M059J (cell line): ENCODE measurements at places on chromosomes 13 and 19.

- peak; percentile 87 for DNase-seq
These were observed 19.7 kb downstream of the MED26 start for GRCh38 chr19:16608290-16608739.

DNA sequence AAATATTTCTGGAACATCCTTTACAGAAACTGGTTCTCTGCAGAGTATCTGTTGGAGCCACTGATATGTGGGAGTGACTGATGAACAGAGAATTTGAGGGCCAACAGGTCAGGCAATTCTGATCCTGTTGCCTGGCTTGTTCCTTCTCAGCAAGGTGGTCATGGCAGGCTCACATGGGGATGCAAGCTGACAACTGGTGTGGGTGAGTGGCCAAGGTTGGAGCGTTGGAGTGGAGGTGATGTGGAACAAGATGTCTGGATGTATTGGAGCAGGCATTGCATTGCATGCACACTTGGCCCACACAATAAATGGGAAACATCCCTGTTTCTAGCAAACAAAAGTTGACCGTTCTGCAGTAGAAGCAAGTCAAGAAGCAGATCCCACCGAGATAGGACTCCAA, 380.7 kb downstream of the ZNF536 start:
- no peak for DNase-seq

DNA sequence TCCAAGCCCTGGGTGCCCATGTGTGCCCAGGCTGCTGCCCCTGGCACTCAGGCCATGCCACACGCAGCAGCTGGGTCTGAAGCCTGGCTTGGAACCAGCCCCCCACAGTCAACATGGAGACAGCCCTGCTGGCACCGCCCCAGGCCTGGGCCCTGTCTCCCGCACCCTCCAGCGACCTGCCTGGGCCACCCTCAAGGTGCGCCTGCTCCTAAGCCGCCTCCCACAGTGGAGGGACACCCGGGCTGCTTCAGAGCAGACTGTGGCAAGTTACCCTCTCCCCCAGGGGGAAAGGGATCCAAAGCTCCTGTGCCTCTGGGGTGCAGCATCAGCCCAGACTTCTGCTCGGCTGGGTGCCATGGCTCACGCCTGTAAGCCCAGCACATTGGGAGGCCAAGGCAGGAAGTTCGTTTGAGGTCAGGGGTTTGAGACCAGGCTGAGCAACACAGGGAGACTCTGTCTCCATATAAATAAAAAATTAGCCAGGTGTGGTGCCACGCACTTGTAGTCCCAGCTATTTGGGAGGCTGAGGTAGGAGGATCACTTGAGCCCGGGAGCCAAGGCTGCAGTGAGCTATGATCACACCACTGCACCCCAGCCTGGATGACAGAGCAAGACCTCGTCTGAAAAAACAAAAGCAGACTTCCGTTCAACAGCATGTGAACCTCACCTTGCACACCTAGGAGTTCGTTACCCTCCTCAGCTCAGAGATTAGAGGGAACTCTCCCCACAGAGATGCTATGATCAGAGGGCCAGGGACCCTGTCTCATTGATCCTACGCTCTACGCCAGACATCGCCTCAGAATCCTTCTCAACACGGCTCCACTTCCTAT, 15.6 kb downstream of the ELL start:
- no peak for DNase-seq

- DNase-seq, result no peak
These were observed 168.3 kb upstream of the GPC6 start for GRCh38 chr13:93058301-93058700.

DNA sequence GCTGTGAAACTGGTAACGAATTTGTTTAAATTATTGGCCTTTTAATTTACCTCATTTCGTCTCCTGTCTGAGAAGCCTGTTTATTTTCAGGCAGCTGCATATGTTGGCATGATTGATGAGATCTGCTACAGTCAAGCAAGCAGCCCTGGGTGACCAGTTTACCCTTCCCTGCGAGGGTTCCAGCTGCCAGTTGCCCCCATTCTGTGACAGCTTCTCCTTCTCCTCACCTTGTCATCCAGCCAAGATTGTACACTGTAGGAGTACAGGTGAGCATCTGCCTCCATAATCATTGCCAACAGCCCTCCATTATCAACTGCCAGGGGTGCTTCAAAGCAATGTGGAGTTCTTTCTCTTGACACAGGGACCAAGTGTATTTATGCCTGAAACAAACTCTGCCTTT, 1979.9 kb upstream of the PRR20A start:
- no peak for DNase-seq

GRCh38 chr13:112756967-112757758, 67.3 kb downstream of the ATP11A start:
- no peak for DNase-seq

- DNase-seq, result peak; percentile 56
These were observed 9.5 kb upstream of the MBNL2 start for GRCh38 chr13:97212601-97213040.

GRCh38 chr19:19461306-19461670, 54.1 kb downstream of the TSSK6 start:
- DNase-seq, result no peak

- DNase-seq, result peak; percentile 88
These were observed 799 bp upstream of the USPL1 start for GRCh38 chr13:30616927-30617314.

- DNase-seq, result no peak
These were observed 269.5 kb upstream of the PCDH20 start for GRCh38 chr13:61684976-61685681.

DNA sequence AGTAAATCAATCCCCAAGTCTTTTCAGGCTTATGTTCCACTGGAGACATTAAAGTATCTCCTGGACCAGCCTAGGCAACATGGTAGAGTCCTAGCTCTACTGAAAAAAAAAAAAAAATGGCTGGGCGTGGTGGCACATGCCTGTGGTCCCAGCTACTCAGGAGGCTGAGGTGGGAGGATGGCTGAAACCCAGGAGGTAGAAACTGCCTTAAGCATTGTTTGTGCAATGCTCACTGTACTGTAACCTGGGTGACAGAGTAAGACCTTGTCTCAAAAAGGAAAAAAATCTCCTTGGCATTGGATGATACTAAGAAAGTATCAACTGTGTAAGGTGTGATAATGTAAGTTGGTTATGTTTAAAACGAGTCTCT, 8.8 kb downstream of the KLK8 start:
- DNase-seq, result no peak

GRCh38 chr13:36954542-36954941, 34.5 kb upstream of the SMAD9 start:
- DNase-seq, result no peak

DNA sequence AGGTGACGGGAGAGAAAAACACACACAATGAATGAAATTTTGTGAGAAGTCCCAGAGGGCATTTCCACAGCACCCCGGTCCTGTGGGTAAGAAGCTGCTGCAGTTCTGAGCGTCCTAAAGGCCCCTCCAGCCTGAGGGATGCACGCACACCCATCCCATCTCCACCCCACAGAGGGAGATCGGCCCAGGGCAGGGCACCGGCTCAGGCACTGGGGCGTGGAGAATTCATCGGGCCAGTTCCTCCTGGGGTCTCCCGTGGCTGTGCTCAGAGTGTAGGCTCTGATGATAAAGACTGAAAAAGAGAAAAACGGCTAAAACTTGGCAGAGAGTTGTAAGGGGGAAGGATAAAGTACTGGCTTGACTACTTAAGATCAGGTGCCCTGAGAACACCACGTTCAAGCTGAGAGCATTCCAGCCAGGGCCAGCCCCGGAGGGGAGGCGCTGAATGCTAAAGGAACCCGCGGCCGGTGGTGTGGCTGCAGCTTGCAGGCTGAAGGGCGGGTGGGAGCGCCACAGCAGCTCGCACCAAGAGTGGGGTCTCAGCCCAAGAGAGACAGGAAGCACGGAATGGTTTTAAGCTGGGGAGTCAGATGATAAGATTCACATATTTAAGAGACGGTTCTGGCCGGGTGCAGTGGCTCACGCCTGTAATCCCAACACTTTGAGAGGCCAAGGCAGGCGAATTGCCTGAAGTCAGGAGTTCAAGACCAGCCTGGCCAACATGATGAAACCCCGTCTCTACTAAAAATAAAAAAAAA, 121.9 kb upstream of the SPACA7 start:
- DNase-seq, result no peak

GRCh38 chr13:66958611-66959010, 271.5 kb downstream of the PCDH9 start:
- DNase-seq, result no peak

DNA sequence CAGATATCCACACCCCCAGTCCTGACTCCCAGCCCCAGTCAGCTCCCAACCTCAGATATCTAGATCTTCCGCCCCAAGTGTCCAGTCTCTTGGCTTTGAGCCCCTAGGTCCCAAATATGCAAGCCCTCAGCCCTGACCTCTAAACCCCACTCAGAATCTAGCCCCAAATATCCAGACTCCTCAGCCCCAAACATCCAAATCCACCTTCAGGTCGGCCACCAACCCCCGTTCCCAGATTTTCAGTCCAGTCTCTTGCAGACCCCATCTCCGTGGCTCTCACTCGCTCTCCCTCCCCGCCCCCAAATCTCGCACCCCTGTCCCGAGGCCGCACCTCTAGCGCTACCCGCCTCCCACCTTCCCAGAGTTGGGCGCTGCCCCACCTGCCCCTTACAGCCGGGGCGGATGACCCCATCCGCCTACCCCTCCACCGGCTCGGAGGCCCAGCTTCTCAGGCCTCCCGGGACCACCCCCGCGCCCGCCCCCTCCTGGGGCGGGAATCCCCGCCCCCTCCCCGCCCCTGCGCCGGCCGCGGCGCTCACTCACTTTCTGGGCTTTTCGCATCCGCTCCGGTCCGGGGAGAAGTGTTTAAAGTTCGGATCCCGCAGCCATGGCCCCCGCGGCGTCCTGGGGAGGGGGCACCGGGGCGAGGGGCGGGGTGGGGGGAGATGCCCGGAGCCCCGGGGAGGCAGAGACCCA, 604 bp downstream of the ERFL start:
- DNase-seq, result no peak

DNA sequence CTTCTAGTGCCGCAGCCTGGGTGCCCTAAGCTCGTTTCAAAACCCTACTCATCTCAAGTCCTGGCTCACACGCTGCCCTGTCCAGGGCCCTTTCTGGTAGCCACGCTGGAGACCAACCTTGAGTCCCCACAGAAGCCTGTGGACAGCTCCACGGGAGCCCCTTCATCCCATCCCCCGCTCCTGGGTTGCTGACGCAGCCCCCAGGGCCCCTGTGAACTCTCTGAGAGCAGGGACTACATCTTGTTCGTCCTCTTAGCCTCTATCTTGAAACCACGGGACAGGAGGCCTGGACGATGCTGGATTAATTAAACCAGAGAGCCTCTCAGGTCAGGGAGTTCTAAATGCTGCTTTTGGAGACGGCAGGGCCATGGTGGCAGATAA, 7.4 kb downstream of the MLLT1 start:
- no peak for DNase-seq

DNA sequence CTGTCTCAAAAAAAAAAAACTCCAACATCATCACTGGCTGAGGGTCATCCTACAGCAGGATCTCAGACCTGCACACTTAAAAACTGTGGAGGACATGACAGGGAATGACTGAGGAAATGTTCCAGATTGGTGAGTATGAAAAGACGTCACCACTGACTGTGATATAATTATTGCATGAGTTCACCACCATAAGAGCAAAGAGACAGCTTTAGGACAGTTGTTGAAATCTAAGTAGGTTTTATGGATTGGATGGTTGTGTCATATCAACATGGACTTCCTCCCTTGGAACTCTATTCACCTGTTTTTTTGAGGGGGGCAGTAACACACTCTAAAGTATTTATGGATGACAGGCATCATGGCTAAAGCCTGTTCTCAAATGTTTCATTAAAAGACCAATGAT, 31.5 kb downstream of the KLF12 start:
- DNase-seq, result no peak

DNA sequence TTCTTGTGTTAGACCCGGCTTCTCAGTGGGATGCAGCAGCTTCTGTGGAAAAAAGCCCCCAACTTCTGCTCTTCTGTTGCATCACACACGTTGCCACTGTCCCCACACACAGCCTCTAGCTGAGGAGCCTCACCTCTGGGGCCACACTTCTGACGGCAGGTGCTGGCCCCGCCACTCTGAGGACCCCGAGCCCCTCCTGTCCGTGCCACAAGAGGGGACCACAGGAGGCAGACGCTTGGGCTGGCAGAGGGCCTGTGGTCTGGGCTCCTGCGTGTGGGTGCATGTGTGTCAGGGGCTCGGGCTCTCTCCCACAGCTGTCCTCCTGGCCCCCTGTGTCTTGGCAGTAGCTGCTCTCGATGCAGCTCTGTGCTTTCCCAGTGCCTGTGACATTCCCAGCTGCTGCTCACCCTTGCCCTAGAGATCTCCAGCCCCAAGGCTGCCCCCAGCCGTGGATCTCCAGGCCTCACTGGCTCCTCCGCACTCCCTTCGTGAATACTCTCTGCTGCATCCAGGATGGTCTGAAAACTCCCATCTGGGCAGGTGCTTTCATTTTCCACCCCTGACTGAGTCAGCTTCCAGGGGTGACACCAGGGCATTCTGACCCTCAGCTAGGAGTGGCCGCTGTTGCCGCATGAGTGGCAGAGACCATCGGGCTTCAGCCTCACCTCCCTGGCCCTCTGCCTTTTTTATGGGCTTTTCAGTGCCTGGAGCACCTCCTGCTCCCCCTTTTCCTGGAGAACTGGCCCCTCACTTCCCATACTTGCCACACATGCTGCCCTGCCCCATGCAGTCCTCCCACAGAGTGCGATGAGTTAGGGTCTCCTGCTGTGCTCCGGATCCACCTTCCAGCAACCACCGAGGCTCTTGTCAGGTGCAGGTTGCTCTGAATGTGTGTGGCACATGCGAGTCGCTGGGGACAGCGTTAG, 13.7 kb downstream of the MAU2 start:
- DNase-seq, result no peak

GRCh38 chr19:46198756-46199155, 30.8 kb upstream of the IGFL1 start:
- peak; percentile 69 for DNase-seq

DNA sequence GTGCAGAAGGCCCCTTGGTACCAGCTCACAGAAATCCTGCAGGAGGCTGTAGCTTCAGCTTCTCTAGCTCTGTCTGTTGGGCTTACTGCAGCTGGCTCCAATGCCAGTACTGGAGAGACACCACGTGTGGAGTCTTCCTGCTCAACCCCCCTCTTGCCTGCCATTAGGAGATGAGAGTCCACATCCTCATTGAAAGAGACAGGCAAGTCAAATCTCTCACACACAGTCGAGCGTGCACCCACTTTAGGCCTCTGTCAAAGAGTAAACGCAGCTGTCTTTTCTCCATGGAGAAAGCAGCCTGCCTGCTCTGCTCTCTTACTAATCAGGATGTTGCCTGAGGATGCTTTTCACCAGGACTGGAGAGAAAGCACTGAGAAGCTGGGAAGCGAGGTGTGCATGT, 523.0 kb upstream of the NBEA start:
- no peak for DNase-seq

DNA sequence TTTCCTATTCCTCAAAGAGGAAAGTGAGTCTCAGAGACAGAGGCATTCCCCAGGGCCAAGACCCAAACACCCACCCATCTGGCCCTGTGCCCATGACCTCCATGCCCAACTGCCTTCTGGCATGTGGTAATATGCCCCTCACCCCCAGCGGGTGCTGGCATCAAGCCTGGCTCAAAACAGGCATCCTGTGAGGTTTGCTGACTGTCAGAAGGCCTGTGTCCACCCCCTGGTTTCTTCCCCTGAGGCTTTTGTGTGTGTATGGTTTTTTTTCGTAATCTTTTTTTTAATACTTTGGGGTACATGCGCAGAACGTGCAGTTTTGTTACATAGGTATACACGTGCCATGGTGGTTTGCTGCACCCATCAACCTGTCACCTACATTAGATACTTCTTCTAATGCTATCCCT, 7.6 kb upstream of the KANK2 start:
- DNase-seq, result peak; percentile 82
